NCI-H774 (cell line): ENCODE measurements at places on chromosomes 3 and 15.

DNA sequence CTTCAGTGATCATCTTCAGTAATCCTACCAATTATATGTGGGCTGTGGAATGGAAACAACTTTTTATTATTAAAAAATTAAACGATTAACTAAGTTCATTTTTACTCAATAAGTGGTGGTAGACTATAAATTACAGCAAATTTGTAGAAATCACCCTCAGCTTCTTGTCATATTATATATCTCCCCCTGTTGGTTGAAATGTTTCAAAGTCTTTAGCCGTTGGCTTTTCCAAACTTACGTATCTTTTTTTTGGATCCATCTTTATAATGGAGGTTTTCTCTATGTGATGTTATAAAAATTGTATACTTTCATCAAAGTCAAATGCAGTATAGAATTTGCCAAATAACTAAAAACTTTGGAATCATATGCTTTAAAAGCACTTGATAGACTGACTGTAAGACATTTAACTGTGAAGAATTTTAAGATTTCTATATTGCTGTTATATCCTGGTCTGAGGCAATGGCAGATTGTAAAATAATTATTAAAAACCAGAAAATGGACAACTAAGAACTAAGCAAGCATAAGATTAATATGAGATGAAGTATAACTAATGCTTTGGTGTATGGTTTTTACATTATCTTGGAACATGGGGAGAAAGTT lies 44.7 kb downstream of the ATP11B start:
- no peak for DNase-seq

DNA sequence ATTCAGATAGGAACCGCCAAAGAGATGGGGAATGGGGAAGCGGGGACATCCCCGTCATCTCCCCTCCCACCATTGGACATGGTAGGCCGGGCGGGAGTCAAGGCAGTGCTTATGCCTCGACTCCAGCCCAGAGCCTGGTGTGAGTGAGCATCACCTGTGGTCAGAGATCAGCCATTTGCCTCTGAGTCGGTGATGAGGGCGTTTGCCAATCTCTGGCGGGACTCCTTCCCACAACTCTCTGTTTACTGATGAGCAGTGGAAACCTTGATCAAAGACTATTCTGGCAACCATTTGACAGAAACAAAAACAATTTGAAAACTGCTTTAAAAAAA lies 63.9 kb upstream of the HES1 start:
- no peak for DNase-seq

GRCh38 chr3:62835554-62836236 lies 39.5 kb downstream of the CADPS start:
- no peak for DNase-seq

DNA sequence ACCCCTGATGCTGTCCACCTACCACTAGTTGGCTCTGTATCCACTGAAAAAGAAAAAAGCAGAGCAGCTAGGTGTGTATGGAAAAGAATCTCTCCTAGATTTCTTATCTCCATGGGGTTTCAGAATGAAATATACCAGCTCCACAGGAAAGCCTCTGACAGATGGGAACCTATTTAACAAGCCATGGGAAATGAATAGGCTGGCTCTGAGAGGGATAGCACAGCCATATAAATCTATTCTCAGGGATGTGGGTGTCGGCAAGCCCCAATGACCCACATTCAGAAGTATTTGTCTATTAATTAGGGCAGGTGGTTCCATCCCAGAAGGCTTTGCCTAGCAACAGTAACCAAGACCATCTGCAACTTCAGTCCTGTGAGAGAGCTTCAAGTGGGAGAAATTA lies 694.1 kb downstream of the AGBL1 start:
- peak; percentile 67 for DNase-seq

DNA sequence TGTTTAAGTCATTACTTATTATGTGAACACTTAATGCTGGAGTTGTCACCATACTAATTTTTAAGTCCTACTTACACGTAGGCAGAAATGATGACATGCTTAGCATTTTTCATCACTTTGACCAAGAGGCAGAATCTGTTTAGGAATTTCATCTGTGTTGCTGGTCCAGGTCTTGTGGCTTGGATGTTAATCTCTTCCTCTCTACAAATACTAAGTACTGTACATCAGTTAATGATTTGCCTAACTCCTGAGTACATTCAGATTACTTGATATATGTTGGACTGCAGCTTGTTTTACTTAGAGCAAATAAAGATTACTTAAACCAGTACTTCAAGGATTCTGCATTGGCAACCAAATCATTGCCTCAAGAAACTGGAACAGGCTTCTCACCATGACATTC lies 8.6 kb downstream of the SNRK start:
- no peak for DNase-seq

- DNase-seq = no peak
Observed at GRCh38 chr3:104437131-104437750, 929.5 kb upstream of the ALCAM start.

- DNase-seq = no peak
Observed at GRCh38 chr3:160378331-160379109, 20.5 kb downstream of the IFT80 start.

DNA sequence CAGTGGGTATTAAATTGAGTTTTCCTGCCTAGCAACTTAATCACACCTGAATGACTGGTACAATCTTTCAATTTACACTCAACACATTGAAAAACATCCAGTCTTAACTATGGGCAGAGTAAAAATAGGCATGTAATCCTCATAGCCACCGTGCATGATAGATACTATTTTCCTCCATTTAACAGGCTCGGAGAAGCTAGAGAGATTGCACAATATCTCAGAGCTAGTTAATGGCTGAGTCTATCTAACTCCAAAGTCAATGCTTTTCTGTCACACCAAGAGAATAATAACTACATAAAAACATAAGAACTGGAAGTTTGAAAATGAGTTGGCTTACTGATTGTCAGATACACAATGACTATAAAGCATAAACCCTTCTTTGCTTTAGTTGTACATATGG lies 36.8 kb downstream of the LSAMP start:
- no peak for DNase-seq

DNA sequence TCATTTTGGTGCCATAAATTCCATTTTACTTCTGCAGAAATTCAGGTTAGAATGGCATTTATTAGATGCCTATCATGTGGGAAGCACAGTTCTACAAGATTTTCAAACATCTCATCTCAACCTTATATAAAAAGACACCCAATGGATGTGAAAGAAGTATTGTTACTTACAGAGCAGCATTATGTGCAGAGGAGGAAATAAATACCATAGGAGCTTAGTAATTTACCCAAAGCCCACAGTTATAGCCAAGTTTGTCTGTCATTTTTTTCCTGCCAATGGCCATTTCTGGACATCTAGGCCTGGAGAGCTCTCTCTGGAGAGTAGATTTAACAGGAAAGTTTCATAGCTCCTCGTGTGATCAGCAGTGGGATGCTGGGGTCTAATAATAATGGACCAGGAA lies 659.4 kb upstream of the NAALADL2 start:
- no peak for DNase-seq

DNA sequence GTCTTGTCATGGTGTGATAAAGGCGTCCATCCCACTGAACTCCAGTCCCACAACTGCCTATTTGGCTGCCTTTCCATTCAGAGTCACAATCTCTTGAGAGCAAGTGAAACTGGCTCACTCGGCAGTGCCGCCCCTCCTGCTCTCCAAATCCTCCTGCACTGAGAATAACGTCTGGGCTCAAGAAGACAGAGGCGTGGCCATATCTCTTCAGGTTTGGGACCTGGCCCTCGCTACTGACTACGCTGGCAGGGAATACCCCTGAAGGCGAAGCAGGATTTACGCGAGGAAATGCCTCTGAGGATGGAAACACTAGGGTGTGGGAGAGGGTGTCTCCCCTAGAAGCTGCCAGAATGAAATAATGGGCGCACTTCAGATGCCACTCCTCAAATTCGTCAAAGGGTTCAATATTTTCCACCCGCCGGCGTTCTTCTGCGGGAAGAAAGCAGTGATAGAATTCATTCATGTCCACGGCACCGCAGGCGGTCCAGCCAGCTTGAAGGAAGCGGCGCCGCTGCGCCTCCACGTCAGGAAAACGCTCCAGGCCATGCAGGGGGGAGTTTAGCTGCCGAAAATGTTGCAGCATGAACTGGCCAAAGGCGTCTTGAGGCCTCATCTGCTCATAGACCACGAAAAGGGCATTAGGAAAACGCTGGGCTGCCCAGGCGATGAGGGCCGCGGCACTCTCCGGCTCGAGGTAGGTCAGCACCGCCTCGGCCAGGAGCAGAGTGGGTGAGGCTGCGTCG lies 985 bp downstream of the LCMT2 start:
- no peak for DNase-seq

GRCh38 chr3:50612234-50612882 lies 784 bp upstream of the CISH start:
- no peak for DNase-seq

- no peak for DNase-seq
Observed at GRCh38 chr3:163726125-163726524, 1352.2 kb downstream of the SI start.

GRCh38 chr3:57832486-57832885 lies 76.4 kb downstream of the SLMAP start:
- DNase-seq = no peak

DNA sequence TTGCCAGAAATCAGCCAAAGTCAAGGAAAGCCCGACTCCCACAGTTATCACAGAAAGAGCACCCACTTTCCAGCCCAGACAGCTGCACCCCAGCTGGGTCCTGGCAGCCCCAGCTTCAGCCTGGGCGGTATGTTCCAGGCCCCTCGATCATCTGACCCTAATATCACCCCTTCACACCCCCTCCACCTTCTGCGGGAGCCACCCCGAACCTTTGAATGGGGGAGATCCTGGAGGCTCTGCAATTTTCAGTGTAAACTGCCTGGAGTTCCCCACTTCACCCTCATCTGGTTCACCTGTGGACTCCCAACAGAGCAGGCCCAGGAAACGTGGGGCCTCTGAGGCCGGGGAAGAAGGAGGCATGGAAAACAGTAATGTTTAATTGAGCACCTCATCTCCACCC lies 5.9 kb downstream of the PRSS50 start:
- no peak for DNase-seq

DNA sequence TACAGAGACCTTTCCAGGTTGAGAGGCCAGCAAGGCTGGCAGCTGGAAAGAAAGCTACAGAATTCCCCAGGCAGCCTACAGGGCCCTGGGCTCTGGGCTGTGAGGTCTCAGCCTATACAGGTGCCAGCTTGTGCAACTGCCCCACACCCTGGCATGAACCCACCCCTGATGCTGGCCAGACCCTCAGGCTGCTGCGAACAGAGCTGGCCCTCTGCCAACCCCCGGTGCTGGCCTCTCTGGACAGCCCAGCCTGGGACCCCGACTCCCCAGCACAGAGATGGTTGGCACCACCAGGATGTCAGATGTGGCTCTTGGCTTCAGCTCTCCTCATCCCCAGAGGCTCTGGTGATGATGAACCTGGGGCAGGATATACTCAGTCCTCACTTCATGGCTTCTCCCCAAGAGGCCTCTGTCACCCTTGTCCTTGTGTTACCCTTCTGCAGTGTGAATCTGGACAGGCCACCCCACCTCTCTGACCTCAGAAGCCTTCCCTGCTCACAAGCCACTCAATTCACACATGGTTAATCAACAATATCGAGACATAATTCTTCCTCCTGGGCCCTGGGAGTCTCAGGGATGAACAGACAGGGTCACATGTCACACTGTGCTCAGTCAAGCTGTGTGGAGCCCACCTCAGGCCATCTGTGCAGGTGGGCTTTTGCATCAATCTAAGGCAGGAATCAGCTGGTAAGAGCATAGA lies 11.0 kb upstream of the BFSP2 start:
- DNase-seq = no peak

GRCh38 chr3:84965141-84965540 lies 6.4 kb downstream of the CADM2 start:
- DNase-seq = no peak

GRCh38 chr3:72630969-72631344 lies 217.3 kb downstream of the SHQ1 start:
- no peak for DNase-seq

DNA sequence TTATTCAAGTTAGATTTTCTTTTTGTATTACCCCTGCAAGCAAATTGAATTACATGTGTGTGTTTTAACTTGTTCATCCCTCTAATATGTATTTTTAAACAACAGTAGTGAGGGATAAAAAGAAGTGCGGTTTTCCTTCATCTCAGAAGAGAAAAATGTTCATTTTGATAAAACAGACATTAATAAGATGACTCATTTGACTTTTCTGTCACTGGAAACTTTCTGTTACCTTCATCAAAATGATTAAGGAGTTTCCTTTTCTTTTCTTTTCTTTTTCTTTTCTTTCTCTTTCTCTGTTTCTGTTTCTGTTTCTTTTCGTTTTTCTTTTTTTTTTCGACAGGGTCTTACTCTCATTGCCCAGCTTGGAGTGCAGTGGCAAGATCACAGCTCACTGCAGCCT lies 53.0 kb downstream of the ECT2 start:
- DNase-seq = no peak

DNA sequence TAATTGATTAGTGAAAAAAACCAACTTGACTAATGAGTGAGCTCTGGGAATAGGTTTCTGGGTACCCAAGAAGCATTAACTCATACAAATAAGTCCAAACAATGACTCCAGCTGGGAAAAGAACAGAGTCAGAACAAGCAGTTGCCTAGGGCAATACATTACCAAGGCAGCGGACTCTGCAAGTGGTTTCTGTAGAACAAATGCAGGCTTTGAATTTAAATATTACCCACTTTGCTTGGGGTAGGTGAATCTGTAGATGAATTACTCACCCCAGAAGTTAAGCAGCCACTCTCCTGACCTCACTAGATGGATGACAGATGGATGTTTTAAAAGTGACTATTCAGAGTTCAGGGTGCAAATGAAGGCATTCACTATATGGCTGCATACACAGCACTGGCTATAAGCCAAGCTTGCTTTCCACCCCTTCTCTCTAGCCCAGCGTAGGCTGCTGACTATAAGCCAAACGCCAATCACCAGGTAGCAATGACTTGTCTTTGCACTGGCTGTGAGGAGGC lies 73.1 kb upstream of the BHLHE40 start:
- peak; percentile 13 for DNase-seq

DNA sequence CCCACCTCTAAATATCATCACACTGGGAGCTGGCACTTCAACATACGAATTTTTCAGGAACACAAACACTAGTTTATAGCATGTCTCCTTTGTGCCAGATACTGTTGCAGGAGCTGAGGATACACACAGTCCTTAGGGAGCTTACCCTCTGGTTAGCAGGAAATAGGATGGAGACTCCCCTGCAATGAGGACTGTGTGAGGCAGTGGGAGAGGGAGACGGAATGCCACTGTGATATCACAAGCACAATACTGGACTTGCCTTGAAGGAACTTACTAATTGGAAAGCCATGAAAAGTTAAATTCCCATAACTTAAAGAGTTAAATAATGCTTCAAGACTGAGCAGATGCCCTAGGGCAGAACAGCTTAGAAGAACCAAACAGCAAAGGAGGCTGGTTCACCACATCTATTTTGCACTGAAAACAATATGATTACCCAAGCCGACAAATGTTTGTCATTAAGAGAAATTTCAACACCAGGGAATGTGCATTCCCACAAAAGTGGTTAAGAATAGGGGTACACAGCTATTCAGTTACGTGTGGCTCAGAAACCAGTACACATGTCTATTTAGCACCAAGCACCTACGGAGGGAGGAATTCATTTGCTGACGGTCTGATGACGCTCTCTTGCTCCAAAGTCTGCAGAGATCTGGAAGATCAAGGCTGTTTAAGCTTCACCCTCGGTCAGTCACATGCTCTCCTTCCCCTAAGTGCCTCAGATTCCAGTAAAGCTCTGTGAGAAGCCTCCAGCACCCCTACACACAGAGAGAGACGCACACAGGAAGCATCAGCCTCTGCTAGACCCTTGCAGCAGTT lies 5.2 kb downstream of the TBC1D2B start:
- DNase-seq = no peak

- no peak for DNase-seq
Observed at GRCh38 chr3:110261141-110261540, 810.5 kb upstream of the NECTIN3 start.

- DNase-seq = no peak
Observed at GRCh38 chr3:52831500-52832301, 1.2 kb upstream of the ITIH4 start.

GRCh38 chr3:194135806-194136518 lies at the start of gene HES1:
HES1 (plus strand) TSS chr3:194136148; CDS start chr3:194136381, 233 bp downstream.
- peak; percentile 100 for DNase-seq
